ENCODE measurements at places on chromosomes 5 and 9.

- DNase-seq = no peak
Measured at GRCh38 chr5:163190784-163191183, 246.6 kb upstream of the CCNG1 start.

- no peak for DNase-seq
Measured at GRCh38 chr5:163894645-163895044, 389.2 kb downstream of the MAT2B start.

DNA sequence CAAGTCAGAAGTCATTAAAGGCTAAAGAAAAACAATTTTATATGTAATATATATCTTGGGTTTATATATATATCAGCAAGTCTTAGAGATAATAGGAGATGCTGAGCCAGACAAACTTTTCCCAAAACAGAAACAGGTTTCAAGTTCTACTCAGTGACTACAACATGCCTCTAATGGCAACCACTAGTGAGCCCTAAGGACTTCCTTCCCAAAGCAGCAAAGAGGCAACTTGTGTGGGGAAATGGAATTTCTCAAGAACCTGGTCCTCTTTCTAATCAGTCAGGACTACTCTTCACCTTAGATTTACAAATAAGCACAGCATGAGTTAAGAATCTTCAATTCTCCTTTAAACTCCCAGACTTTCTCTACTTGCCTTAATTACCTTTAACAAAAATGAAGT lies 17.6 kb downstream of the RNF38 start:
- DNase-seq = no peak

- DNase-seq = no peak
Measured at GRCh38 chr5:94480486-94480885, 137.9 kb downstream of the KIAA0825 start.

DNA sequence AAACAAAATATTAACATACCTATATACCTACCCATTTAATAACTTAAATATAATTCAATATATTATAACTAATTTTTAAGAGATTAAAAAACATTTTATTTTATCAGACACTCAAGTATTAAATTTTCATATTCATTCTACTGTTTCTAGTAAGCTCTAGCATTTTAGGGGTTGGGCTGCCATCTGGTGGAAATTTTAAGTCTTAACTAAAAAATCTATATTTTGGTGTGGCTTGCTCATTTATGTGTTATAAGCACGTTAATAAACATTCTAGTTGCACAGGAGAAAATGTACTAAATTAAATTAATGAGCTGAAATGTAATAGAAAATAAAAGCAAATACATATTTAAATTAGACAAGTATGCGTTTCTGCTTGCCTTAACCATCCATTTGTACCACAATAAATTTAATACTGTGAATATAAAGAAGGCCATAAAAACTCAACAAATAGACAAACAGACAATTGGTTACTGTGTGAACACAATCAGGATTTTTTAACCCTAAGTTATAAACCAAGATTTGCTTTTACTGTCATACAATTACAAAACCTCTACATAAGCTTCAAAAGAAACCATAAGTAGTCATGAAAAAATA lies 1728.3 kb upstream of the CDH9 start:
- no peak for DNase-seq

DNA sequence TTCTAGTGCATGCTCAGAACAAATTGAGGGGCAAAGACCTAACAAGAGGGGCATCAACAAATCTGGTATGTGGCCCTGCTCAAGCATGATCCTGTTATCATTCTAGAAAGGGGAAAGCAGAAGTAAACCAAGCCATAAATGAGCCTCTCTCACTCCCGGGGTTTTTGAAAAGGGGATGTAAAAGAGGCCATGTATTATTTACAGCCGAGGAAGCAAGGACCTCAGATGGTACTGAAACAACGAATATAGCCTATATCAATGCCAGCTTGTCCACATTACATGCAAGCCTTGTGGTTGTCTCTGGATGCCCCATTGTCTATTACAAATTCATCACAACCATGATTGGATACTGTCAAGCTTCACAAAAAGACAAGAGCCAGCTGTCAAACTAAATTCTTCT lies 211.3 kb downstream of the DCP2 start:
- no peak for DNase-seq

DNA sequence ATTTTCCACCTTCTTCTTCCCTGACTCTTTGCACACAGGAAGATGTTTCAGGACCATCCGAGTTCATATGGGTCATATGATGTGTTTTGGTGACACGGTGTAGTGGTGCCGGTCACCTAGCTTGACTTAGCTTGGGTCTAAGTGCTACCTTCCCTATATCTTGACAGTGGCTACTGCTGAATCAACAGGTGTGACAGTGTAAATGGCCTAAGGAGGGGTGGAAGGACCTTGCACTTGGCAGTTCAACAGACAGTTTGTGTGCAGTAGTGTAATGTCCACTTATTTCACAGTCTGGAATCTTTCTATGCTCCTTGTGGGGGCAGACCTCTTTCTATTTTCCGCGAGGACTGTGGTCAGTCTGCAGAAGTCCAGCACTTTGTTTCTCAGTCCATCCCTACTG lies 43.8 kb downstream of the CARTPT start:
- DNase-seq = no peak

DNA sequence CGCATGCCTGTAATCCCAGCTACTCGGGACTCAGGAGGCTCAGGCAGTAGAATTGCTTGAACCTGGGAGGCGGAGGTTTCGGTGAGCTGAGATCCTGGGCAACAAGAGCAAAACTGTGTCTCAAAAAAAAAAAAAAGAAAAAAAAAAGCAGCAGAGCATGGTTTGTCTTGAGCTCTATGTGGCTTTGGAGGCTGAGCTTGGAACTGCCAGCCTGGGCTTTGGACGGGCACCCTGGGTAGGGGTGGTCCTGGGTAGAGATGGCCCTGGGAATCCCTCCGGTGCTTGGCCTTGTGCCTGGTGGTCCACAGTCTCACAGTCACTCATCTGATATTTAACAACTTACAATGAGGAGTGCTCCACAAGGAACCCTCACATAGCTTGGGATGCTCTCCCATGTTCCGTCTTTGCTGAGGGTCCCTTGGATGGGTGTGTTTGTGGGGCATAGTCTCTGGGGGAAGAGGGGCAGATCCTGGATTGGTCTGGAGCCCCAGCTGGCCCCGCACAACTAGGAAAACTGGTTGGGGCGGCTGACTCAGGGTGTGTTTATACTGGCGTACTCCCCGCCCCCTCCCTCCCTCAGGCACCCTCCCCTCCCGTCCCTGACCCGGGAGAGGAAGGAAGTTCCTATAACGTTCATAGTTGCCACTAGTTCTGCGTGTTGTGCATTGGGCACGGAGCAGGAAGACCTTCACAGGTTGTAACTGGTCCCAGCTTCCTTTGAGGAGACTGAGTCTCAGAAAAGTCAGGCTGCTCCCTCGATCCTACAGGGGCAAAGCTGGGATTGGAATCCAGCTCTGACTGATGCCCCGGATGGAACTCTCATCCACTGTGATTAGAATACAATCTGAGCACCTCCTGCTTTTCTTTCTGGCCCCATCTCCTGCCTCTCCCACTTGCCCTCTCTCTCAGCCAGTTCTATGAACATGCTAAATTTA lies 11.2 kb downstream of the IER5L start:
- no peak for DNase-seq

- DNase-seq = no peak
Measured at GRCh38 chr5:74865804-74866595, at the start of gene FAM169A. Gene FAM169A, minus strand, starts transcription at chr5:74866387. Its CDS starts 24,711 bp downstream, at chr5:74841676.

DNA sequence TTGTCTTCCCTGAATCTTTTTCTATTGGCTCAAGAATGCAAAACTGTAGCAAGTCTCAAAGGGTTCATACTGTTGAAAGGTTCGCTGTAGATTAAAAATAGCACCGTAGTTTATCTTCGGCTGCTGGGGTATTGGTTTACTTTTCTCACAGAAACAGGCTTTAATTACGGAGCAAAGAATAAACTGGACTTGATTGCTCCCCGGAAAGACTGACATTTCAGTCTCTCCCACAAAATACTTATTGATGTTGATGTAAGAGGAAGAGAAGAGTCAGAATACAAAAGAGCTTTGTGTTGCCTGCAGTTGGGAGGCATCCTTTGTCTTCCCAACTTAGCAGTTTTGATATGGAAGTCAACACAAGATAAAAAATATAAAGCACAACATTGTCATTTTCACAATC lies 183.9 kb upstream of the DMAC1 start:
- DNase-seq = no peak

DNA sequence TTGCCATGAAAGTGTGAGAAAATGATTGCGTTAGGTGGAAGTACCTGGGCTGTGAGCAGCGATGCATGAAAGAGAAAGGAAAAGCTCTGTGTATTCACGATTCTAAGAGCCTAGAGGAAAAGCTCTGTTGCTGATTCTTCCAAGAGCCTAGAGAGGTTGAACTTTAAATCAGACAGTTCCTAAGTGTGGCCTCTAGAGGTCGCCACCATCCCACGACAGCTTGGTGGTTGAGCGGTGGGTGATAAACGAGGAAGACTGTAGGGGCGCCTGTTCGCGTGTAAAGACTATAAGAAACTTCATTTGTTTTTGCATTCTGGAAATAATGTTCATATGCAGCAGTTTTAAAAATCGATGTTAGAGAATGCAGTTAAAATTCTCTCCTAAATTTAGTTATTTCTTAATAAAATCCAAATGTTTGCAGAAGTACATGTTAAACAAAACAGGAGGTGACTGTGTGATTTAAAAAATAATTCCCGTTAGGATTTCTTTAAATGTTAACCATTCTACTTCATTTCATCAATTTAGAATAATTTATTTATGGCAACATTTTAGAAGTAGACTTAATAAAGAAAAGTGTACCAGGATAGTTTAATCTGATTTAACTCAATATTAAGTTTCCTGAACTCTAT lies 107.7 kb downstream of the TENT4A start:
- no peak for DNase-seq

- DNase-seq = no peak
Measured at GRCh38 chr5:81212211-81212751, 20.8 kb upstream of the CKMT2 start.

GRCh38 chr5:78264600-78264999 lies 29.9 kb downstream of the AP3B1 start:
- DNase-seq = no peak

- no peak for DNase-seq
Measured at GRCh38 chr5:168613396-168613795, 34.2 kb upstream of the PANK3 start.

DNA sequence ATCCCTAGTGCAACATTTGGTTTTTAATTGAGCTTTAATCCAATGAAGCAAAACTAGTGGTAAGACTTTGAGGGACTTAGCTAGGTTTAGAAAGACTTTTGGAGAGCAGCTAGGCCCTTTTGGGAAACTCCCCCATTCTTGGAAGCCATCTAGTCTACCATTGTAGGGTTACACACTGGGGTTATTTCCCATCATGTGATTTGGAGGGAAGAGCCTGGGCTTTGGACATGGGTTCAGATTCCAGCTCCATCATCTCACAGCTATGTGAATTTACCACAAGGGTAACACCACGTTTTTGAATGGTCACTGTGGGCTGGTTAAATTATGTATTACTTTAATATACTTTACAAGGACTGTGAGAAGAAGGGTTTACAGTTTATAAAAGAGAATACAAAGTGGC lies 18.3 kb upstream of the TNFSF15 start:
- DNase-seq = no peak

DNA sequence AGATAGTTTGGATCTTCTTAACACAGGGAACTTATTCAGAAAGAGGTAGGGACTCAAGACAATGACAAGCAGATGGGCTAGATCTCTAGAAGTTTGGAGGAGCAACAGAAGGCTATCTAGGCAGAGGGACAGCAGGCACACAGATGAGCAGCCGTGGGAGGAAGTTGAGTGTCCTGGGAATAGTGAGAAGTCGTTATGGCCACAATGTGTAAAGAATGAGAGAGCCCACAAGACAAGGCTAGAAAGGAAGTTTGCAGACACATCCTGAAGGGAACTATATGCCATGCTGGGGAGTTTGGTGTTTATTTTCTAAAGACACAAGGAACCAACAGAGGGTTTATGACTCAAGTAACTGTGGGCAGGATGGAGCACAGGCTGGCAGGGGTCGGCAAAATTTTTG lies 160.6 kb downstream of the PALM2AKAP2 start:
- DNase-seq = no peak

- no peak for DNase-seq
Measured at GRCh38 chr5:96516631-96517071, 83.6 kb upstream of the PCSK1 start.

DNA sequence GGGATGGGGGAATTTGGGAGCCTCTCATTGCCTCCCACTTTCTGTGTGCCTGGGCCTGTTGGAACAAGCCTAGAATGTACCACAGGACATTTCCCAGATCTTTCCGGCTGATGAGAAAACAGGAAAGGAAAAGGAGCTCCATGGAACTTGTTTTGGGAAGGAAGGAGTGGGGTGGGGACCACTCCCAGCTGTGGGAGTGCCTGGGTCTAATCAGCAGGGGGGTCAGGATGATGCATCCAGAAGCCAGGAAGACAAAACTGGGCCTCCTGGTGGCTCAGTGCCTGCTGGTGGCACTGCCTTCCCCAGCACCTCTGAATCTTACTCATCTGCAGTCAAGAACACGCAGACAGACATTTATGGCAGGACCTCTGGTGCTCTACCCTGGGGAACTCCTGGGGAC lies 2.8 kb downstream of the SMIM33 start:
- DNase-seq = no peak

- DNase-seq = no peak
Measured at GRCh38 chr9:75873712-75874111, 16.8 kb upstream of the PCSK5 start.

- DNase-seq = no peak
Measured at GRCh38 chr5:68221488-68221887, 5.9 kb downstream of the PIK3R1 start.

DNA sequence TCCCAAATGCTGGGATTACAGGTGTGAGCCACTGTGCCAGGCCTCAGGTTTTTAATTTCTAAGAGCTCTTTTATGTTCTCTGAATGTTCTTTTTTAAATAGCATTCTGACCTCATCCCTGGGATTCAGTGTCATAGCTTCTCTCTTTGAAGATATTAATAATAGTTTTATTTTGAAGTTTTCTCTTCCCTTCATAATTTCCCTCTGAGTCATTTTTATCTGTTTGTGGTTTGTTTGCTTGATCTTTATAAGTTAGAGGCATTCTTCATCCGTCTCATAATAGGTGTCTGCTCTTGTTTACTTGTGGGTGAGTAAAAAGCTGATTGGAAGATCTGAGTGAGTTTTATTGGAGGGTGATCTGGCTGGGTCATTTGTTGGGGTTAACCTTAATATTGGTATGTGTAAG lies 12.5 kb upstream of the MAMDC2 start:
- no peak for DNase-seq

DNA sequence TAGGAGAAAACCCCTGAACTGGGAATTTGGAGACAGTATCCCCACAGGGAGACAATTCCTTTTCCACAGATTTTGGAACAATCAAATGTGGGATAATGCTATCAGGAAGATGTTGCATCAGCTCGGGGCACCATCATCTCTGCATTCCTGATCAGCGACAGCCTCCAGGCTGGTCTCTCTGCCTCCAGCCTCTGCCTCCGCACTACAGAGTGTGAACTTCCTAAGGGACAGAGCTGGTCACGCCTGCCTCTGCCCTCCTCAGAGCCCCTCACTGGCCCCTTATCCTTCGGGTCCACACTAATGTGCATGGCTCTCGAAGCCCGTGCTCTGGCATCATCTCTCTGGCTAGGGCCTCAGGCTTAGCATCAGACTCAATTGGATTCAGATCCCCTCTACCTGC lies 8.6 kb downstream of the FOXI1 start:
- no peak for DNase-seq

Measured in hypothalamus (tissue), 51 donors.